ENCODE measurements at places on chromosomes 5 and 9.

DNA sequence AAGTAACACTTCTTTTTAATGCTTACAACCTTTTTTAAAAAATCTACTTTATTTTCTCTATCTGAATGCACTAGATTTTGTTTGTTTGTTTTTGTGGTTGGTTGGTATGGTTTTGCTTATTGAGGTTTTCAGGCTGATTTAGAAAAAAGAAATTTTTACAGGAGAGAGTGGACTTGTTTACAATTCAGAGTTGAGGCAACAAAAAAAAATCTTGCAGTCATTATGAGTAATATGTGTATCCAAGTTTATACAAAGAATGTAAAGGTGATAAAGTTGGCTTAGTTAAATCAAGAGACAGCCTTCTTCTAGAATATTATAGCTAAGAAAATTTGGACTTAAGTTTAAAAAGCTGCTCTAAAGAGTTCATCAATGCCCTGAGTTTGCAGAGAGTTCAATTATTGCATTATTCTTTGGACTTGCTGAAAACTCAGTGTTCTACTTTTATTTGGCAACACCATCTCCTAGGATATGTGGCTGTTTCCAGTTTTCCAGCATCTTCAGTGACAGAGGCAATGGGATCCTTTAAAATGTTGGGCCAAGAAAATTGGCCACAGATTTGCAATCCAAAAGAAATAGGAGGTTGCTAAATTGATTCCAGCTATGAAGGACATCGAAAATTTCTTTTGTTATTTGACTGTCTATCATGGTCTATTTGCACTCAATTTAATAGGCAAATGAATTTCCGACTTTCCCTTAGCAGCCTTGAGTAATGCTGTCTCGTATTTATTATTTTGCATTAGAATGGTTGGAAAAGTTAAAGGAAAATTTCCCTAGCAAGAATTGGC lies 10.7 kb downstream of the STK32A start:
- DNase-seq: no peak

DNA sequence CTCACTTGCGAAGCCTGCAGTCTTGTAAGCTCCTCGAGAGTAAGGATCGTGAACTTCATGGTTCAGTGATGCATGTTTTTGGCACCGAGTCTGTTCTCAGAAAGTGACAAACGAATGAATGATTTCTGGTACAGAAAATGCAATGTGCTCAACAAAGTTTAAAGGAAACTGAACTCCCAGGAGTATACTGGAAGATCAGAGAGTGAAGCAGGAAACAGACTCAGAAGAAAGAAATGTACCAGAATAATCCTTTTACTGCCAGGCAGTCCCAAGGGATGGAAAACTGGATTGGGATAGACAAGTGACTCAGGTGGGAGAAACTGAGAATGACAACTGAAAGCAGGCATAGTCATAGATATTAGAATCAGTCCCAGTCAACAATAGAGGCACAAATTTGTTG lies 420.6 kb downstream of the CTNND2 start:
- no peak for DNase-seq

- no peak for DNase-seq
These were observed 4.5 kb upstream of the NACC2 start for GRCh38 chr9:136099542-136099941.

- no peak for DNase-seq
These were observed 65.3 kb downstream of the RXRA start for GRCh38 chr9:134391319-134392231.

DNA sequence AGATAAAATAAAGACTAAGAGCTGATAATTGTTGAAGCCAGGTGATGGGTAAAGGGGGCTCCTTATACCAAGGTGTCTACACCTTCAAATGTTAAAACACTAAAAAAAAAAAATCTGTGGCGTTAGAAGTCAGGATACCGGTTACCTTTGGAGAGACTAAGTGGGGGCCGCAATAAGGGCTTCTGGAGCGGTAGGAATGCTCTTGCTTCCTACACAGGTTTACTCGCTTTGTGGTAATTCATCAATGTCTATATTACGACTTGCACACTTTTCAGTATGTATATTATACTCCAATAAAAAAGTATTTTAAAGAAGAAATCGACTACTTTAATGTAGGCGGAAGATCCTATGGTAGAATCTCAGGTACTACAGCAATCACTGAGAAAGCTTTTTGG lies 12.5 kb downstream of the MRPS27 start:
- no peak for DNase-seq

DNA sequence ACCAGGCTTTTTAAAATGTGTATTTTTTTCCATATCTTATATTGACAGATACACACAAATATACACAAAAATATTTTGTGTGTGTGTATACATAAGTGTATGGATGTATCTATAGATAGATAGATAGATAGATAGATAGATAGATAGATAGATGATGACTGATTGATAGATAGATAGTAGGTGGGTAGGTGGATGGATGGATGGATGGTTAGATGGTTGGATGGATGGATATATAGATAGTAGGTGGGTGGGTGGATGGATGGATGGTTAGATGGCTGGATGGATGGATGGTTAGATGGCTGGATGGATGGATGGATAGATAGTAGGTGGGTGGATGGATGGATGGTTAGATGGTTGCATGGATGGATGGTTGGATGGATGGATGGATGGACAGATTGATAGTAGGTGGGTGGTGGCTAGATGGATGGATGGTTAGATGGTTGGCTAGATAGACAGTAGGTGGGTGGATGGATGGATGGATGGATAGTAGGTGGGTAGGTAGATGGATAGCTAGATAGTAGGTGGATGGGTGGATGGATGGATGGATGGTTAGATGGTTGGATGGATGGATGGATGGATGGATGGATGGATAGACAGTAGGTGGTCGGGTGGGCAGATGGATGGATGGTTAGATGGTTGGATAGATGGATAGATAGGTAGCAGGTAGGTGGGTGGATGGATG lies 156.2 kb downstream of the NR3C1 start:
- DNase-seq: no peak

GRCh38 chr5:16076657-16077056 lies 102.9 kb downstream of the MARCHF11 start:
- DNase-seq: no peak

DNA sequence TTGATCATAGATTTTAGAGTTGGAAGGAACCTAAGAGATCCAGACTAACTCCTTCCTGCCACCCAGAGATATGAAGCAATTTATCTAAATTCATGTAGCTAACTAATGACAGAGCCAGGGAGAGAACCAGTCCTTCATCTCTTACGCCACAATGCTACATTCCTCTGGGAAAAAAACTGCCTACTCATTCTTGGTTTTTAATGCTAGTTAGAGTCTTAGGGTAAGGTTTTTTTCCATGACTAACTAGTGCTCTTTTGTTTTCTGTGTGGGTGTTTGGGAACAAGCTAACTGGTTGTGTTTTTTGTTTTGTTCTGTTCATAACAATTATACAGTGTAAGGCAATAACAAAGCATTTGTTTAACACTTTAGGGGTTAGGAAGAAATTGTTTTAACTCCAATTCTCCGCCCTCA lies 52.4 kb downstream of the SLC44A1 start:
- DNase-seq: no peak

- no peak for DNase-seq
These were observed 171.0 kb upstream of the OTULINL start for GRCh38 chr5:14410394-14411201.

DNA sequence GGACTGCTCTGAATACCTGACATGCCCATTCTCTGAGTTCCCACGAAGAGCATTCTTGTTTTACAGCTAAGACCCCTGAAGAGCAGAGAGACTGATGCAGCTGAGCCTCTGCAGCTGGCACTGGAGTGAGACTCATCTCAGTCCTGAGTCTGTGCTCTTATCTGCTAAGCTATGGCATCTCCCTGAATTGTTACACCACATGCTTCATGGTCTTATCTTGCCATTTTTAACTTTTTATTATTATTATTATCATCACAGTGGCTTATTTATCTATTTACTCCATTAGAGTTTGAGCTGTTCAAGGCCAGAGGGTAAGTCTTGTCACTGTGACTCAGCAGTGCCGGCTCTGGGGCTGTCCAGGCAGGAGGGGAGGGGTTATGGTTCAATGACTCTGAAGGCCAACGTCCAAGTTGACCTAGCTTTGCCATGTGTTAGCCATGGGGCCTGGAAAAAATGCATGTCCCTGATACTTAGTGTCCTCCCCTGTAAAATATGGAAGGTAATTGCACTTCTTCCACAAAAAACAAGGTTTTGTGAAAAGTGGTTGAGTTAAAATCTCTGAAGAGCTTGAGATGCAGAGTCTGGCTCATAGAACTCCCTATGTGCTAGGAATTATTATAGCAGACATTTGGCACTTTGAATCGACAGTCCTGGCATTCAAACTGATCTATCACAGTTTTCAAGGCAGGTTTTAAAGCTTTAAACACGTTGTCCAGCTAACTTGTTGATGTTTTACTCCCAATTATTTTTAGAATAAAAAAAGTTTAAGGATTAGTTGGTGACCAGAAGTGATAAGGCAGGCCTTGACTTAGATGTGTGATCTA lies 94.6 kb downstream of the ALDH1A1 start:
- DNase-seq: no peak

DNA sequence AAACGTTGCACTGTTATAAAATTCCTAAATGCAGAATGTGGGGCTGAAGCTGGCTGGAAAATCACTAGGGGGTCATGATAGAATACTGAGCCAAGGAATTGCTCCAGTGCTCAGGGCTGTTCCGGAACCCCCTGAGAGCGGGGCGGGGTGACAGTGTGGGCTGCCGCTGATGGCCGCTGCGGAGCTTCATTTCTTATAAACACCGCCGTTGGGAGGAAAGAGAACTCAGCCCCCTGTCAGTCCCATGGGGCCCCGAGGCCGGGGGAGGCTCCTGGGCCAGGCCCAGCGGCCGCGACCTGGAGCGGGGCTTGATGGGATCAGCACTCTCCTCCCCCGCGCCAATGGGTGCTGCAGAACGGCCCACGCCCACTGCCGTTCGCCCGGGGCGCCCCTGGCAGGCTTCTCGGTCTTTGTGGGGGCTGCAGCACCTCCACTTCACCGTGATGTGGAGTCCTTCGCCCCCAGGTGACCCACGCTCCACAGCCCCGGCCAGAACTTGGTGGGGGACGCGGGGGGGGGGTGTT lies 5.2 kb upstream of the IRF1 start:
- peak; percentile 89 for DNase-seq

DNA sequence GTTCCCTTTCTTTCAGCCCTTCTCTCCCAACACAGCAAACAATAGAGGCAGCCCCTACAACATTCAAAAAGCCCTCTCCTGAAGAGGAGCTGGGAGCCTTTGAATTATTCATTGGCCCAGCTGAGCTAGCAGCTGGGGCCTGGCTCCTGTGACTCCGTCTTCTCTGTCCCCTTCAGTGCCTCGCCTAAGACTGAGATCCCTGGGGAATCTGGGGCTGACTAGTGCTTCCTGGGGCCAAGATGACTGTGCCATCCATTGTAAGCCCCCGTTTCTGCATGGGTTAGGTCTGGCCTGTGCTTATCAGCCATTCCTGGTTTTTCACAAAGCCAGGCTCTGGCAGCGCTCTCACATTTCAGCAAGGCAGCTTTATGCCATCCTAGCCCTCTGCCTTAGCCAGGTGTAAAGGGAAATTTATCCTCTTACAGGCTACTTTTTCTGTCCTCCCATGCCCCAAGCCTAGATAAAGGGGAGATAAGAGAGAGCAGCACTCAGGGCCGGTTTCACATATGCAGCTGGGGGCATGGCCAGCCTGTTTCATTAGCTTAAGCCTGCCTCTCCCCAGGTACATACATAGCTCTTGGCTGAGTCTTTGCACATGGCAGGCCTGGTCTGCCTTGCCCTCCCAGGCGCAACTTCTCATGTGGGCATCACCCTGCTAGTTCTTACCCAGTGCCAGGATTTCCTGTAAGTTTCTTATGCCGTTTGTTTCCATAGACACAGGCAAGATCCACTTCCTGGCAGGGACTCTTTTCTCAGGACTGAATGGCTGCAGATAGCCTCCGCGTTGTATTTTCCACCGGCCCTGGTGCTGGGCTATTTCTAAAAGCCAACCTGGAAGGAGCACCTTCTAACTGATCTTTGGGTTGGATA lies 15.8 kb downstream of the PTPA start:
- no peak for DNase-seq

GRCh38 chr9:98995059-98995671 lies 51.5 kb downstream of the COL15A1 start:
- no peak for DNase-seq

- DNase-seq: no peak
These were observed 313 bp downstream of the BRIX1 start for GRCh38 chr5:34915856-34916192.

- DNase-seq: no peak
These were observed 163.5 kb upstream of the EGFLAM start for GRCh38 chr5:38094889-38095288.

- DNase-seq: no peak
These were observed 175.8 kb upstream of the ATP10B start for GRCh38 chr5:161027763-161028162.

DNA sequence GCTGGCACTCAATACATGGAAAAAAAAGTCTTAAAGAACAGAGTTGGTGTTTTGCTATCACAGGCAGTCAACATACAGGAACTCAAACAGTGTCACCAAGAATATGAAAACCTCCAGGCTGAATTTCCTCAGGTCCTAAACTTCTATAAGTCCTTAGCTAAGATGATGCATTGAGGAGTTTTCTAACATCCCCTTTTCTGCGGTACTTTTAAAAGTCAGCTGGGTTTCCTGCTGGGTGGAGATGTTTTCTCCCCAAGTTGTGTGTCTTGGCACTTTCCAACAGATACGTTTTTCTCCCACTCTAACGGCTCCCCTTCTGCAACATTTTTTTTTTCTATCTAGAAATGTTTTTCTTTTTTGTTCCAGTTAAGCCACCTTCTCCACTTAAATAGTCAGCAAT lies 244.8 kb upstream of the HAPLN1 start:
- DNase-seq: no peak

- no peak for DNase-seq
These were observed 64.2 kb downstream of the DCP2 start for GRCh38 chr5:113040672-113041260.

- no peak for DNase-seq
These were observed 13.8 kb downstream of the ICE1 start for GRCh38 chr5:5436203-5436760.

GRCh38 chr5:67879620-67880510 lies 335.7 kb upstream of the PIK3R1 start:
- no peak for DNase-seq

DNA sequence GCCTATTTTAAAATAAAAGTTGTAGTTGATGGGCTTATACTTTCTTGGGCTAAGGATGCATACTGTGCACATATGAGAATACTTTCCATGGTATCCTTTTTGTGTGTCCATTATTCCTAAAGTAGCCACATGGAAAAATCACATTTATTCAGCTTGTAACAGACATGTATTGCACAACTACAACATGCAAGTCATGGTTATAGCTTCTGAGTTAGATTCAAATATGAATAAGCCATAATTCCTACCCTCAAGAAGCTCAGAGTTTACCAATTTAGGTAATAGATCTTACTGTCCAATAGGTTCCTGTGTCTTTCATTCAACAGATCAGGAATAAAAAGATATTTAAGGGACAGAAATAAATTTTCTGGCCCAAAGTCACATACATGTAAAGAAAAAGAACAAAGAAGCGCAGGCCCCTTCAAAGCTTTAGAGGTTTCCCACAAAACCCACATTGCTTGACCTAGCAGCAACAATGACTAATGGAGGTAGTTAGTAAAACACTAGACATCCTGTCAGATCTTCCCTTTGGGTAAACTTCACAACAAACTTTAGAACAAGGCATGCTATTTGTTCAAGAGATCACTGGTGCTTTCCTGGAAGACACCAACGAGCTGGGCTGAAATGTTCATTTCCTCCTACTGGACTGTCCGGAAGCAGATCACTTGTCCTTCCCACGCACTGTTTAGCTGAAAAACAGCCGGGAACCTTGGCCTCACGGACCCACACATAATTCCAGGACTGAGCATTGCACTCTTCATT lies 78.4 kb upstream of the ITGA1 start:
- no peak for DNase-seq

- no peak for DNase-seq
These were observed 22.3 kb downstream of the CAAP1 start for GRCh38 chr9:26870292-26870691.

All from bone marrow (tissue), 2 donors.